ENCODE measurements at places on chromosomes 7 and 10.

- DNase-seq = no peak
Measured at GRCh38 chr10:88187472-88187871, 324.0 kb downstream of the PTEN start.

DNA sequence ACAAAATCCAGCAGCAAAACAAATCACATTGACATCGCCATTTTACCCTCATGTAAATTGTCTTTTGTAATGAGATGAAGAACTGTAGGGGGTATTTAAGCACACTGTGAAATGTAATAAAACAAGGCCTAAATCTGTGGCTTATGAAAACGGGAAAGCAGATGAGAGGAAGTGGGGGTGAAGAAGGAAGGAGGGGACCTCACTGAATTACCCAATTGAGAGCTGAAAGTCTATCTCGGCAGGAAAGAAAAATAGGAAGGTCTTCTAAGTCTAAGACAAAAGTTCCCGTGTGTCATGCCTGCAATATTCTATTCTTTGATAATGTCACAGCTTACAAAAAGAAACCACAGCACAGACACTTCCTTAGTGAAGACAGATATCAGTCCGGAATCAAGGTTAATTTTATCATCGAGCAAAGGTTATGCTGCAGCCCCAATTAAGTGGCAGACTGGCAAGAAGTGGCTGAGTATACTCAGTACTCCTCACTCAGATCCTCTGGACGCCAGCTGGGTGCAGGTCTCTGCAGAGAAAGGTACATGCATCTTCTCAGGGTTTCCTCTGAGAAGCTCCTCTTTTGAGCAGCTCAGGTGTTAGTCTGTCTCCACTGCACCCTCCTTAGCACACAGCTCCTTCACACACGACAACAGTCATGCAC, 239.7 kb downstream of the FANK1 start:
- no peak for DNase-seq

DNA sequence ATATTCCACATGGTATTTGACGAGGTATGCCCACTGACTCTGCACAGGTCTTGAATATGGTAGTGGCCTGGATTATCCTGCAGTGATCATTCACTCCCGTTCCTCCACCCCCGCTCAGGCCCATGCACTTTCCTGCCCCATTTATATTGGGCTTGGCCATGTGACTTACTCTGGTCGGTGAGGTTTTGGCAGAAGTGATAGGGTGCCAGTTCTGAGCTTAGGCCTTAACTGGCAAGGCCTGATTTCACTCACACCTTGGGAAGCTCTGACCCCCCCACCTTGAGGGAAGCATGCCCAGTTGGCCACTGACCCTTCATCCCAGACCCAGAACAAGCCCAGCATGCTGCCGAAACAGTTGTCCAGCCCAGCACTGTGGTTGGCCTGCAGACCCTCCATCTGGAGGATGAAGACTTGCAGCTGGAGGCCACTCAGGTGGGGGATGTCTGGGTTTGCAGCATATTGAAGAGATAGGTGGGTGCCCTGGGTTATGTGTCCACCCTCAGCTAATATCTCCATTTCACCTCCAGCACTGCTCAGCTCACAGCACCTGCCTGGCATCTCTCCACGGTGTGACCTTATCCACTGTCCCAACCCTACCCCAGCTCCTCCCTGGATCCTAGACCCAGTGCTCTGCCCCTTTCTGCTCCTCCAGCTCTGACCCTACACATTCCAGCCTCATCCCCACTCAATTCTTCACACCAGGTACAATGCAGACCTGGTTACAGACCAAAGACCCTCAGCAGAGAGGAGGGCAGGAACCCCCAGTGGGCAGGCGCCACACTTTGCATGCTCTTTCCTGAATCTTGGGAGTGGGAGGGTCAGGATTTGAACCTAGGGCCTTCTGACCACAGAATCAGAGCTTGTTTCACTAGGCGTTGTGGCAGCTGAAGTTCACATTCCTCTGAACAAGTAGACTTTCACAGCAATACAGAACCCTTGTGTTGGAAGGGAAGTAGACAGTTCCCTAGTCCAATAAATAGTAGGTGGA, 138.1 kb upstream of the CHST15 start:
- no peak for DNase-seq

GRCh38 chr10:58952162-58952601, 224.3 kb upstream of the PHYHIPL start:
- DNase-seq = no peak

- no peak for DNase-seq
Measured at GRCh38 chr10:69383558-69383957, 33.2 kb downstream of the TACR2 start.

DNA sequence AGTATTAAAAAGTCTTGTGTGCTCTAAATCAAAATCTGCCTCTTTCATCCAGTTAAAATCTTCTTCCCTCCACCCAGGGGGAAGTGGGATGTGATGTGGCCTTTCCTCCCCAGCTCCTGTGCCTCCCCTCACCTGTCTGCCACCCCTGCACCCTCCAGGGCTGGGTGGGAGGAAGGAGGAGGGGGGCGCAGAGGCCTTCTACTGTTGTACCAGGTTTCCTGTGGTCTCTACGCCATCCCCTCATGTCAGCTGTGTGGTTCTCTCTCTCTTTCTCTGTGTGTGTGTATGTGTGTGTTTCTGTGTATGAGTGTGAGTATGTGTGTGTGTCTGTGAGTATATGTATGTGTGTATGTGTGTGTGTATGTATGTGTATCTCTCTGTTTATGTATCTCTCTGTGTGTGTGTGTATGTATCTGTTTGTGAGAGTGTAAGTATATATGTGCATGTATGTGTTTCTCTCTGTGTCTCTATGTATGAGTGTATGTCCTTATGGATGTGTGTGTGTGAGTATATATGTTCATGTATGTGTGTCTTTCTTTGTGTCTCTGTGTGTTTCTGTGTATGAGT, 45.5 kb upstream of the C10orf71 start:
- DNase-seq = no peak

DNA sequence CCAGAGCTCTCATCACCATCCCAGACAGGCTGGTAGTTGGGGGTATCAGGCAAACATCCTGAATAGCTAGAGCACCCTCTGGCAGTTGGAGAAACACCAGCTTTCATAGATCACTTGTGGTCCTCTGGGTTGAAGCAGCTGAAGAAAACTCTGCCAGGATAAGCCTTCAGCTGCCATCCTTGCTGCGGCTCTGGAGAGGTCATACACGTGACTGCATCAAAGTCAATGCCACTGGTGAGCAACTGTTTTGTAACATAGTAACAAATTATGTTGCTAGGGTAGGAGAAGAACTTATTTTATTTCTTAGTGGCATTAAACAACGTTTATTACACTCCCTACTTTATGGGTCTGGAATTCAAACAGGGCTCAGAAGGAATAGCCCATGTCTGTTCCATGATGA, 19.2 kb upstream of the PANK1 start:
- no peak for DNase-seq

DNA sequence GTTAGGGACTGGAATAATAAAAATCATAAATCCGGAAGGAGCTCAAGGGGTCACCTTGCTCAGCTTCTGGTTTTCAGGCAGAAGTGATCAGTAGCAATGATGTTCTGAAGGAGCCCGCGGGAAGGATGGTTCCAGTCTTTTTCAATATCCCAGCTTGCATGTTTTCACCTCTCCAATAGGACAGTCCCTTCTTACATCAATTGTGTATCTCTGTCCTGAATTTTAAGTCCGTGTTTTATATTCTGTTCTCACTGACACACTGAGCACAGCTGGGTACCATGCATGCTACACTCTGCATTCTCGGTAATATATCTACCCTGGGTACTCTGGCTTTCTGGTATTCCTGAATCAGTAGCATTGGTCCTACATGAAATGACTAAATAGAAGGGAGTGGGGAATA, 55.2 kb upstream of the SLC35B4 start:
- DNase-seq = no peak

- DNase-seq = no peak
Measured at GRCh38 chr10:79939969-79940368, 8.9 kb downstream of the SFTPD start.

DNA sequence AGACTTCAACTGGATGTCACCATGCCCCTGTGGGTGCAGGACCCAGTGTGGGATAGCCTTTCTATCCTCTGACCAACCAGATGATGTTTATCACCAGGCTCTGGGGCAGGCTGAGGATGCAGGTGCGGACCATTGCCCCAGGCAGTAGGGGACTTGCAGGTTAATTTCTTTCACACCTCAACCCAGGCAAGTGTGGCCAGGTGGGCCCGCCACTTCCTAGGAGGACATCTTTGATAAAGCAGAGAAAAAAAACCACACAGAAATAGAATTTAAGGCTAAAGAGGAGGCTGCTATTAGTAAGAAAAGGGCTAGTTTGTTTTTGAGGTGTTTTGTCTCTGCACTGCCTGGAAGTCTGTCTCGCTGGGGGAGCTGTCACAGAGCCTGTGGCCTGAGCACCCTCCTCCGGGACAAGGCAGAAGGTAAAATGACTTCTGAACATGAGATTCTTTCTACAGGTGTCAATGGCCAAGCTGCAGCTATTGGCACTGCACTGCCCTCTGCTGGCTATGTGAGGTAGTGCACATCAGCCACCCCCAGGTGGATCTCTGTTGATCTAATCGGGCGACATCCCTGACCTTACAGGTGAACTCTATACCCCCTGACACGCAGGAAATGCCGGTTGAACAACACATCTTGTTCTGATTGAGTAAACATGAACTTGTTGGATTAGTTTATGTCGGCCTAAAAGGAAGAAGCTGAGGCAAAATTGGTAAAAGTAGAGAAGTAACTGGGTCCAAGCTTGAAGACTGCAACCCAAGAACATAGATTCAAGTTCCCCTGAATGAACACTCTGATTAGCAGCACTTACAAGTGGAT, 21.0 kb downstream of the UPP1 start:
- peak; percentile 53 for DNase-seq

DNA sequence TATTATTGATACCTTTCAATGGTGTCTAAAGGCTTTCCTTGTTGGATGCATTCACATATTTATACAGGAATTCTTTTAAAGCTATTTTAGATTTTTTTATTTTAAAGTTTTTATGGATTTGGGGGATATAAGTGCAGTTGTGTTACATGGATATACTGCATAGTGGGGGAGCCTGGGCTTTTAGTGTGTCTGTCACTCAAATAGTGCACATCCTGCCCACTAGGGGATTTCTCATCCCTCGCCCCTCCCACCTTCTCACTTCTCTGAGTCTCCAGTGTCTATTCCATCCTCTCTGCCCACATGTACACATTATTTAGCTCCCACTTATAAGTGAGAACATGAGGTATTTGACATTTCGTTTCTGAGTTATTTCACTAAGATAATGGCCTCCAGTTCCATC, 154.0 kb upstream of the MKI67 start:
- no peak for DNase-seq

GRCh38 chr7:114343949-114344708, 70.5 kb upstream of the FOXP2 start:
- no peak for DNase-seq

- DNase-seq = peak; percentile 59
Measured at GRCh38 chr7:26900251-26900650, 35.9 kb upstream of the SKAP2 start.

DNA sequence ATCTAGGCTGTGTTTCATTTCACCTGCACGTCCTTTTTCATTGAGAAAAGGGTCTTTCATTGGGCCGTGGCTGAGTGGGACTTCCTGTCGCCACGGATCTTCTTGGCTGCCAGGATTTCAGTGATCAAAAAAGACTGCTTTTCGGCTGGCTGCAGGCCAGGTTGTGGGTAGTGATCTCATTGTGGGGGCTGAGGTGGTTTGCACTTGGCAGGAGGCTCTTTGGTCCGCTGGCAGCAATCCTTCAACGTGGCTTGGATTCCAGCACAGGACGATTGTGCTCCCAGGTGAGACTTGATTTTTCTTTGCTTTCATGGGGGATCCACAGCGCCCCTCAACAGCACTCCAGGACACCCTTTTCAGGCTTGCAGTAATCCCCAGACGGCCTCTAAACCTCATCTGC, 29.0 kb upstream of the ZNF273 start:
- DNase-seq = no peak

GRCh38 chr10:79113827-79114226, 45.1 kb downstream of the ZMIZ1 start:
- no peak for DNase-seq

DNA sequence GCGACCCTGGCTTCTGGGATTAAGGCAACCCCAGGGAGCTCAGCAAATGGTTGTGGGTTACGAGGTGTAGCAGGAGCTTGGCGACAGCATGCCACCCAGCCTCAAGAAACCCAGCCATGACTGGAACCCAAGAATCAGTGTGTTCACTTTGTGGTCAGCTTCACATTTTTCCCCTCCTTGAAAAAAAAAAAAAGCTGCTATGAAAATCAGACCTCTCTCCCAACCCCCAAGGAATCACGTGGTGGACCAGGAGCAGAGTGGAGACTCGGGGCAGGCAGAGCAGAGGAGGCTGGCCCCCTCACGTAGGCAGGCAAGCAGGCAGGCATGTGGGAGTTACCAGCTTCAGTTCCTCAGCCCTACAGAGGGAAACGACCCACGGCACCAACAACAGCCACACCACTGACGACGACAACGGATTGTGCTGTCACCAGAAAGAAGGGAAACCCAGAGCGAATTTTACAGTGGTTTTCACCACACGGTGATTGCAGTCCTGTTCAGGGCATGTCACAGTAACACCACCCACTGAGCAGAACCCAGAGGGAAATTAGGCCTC, 203.4 kb downstream of the SLC25A13 start:
- no peak for DNase-seq

DNA sequence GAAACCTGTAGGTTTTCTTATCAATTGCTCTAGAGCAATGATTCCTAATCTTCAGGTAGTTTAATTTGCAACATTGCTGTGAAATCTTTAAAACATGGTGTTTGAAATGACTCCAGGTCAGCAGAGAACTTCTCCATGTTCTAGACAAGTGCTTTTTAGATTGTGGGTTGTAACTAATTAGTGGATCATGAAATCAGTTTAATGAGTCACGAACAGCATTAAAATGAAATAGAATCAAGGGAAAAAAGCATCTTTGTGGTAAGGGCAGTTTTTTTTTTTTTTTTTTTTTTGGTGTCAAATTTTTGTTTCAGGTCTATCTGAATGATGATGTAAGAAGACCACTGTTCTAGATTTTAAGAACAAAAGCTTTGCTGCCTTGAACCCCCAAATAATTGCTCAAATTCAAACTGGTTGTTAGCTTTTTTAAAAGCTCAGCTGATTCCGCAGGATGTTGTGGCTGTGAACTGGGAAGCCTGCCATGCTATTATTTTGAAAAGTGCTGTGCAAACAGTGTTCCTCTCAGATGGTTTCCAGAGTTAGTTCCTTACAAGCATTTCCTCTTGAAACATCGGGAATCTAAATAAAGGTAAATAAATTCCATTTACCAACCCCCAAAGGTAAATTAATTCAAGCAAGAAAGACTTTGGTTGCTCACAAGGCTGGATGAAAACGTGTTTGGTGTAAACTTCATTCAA, 13.1 kb upstream of the PDK4 start:
- DNase-seq = peak; percentile 62

DNA sequence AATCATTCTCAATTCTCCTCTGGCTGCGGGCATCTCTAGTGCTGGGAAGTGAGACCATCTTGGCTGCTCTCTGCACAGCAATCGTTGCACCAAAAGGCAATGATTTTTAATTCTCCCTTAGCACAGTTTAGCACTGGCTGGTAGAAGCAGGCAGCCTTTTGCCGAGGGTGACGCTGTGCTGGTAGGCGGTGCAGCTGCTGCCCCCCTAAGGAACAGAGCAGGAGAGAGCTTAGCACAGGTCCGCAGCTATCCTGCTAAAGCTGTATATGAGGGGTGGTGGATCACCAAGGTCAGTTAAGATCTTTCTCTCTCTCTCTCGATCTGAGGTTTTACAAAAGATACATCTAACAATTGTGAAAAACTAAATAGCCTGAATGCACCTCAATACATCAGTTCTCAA, 390.1 kb downstream of the GATA3 start:
- DNase-seq = no peak
